Stimulated activated naive CD4-positive, alpha-beta T cell (primary cell): ENCODE measurements at places on chromosomes 1 and 21.

- no peak for DNase-seq
Measured at GRCh38 chr1:246771366-246771765, 47.2 kb downstream of the SCCPDH start.

GRCh38 chr21:30306884-30307283 is 13.2 kb downstream of the KRTAP26-1 start:
- no peak for DNase-seq

DNA sequence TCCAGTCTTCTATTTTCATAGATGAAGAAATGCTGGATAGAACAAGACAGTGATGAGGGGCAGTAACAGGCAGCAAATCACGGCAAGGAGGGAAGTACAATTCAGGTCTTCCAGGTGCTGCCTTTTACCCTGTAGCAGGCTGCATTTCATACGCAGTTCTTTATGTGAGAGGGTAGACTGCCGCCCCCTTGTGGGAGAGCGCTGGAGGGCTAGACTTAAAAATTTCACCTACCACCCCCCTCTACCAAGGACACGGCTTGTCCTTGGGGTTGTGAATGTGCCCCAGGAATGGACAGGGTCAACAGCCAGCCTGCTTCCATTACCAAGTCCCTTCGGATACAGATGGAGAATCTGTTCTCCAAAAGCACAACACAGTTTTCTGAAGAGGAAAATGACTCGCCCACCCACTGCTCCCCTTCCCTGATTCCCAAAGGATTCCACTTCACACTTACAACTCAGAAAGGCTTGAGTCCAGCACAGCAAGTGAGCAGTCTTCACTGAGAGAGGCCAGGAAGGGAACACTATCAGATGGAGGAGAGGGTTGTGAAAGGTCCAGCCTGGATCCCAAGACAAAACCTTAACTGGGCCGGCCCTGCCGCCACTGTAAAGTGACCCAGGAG is 7.4 kb downstream of the WDR77 start:
- DNase-seq = peak; percentile 45

DNA sequence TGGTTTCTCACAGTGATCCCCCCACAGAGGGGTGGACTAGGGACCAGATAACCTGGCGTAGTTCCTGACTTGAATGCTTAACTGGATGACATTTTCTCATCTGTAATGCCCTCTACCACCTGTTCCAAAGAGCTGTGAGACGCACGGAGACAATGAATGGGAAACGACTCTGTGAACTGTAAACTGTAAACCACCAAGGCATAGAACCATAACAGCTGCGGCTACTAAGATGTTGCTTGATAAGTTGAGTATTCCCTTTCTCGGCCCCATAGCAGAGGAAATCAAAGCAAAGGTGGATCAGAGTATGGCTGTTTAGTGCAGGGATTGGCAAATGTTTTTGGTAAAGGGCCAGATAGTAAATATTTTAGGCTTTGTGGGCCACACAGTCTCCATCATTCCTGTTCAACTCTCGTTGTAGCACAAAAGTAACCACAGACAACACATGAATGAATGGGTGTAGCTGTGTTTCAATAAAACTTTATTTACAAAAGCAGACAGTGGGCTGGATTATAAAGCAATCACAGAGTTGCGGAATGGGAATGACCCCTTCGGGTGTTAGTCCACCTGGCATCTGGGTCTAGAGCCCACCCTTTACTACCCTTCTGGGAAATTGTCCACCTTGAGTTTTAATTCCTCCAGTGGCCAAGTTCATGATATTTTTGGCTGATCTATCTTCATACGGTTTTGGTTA is 315.2 kb downstream of the RPS6KC1 start:
- no peak for DNase-seq

GRCh38 chr21:41783476-41784180 is 16.8 kb upstream of the RIPK4 start:
- no peak for DNase-seq

- no peak for DNase-seq
Measured at GRCh38 chr1:224430511-224431113, 4.0 kb downstream of the WDR26 start.

DNA sequence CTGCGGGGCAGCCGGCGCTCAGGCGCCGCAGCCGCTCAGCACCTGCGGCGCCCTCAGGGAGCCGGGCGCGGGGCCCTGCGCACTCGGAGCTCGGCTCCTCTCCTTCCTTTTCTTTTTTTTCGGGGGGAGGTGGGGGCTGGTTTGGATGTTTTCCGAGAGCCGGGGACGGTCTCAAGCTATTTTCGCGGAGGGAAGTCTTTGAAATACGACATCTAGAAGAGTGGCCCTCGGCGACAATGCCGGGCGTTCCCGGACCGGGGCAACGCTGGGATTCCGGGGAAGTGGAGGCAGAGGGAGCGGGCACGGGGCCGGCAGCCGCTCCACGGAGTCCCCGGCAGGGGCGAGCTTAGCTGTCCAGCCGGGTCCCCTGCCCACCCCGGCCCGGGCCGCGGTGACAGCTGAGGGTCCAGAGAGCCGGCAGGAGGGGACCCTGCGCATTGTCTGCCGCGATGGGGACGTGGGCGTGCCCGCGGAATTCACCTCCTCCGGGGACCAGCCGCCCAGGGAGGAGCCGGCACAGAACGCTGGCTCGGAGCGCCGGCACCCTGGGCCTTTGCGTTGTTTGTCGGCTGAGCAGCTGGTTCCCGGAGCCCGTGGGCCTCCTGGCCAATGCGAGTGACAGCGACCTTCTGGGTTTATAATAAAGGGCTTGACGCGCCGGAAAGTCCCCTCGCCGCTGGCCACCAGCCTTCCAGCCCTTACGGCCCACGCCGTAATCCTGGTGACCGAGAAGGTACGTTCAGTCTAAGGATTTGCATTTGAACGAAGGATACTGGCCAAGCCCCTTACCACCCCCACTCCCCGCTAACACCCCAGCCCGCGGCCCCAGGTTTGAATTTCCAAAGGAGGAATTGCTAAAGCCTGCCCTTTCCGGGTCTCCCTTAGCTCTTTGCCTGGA is 582 bp downstream of the SLC37A1 start:
- DNase-seq = peak; percentile 45

DNA sequence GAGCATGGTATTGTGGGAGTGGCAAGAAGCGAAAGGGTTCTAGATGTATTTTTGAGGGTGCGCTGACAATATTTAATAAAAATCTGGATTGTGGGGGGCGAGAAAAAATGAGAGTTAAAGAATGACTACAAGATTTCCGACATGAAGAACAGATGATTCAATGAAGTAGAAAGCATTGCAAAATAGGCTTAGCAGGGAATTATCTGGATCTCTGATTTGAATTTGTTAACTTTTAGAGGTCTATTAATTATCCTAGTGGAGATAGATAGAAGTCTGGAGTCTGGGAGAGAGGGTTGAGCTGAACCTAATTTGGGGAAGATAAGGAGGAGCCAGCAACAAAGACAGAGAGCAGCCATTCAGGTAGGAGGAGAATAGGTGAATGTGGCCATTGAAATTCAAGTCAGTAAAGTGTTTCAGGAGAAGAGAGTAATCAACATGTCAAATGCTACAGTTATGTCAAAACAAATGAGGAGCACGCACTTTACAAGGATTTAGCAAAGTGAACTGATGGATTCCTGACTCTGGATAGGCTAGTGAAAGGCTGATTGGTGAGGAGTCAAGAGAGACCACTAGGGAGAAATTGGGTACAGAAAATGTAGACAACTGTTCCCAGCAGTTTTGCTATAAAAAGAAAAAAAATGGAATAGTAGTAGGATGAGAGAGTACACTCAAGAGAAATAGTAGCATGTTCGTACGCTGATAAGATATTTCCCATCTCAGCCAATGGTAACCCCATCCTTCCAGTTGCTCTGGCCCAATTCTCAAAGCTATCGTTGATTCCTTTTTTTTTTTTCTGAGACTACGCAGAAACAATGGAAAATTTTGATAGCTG is 393.2 kb upstream of the CXADR start:
- no peak for DNase-seq

- no peak for DNase-seq
Measured at GRCh38 chr1:225592362-225593025, 60.4 kb downstream of the ENAH start.

GRCh38 chr1:232709386-232709785 is 79.5 kb upstream of the SIPA1L2 start:
- no peak for DNase-seq

- DNase-seq = no peak
Measured at GRCh38 chr1:234863551-234863971, 253.6 kb upstream of the IRF2BP2 start.

GRCh38 chr1:201408176-201408833 is 9.2 kb upstream of the LAD1 start:
- peak; percentile 36 for DNase-seq

- DNase-seq = no peak
Measured at GRCh38 chr1:102872097-102872496, 236.2 kb downstream of the COL11A1 start.

GRCh38 chr1:244273845-244274619 is 177.7 kb downstream of the ADSS2 start:
- no peak for DNase-seq

GRCh38 chr1:59716832-59717231 is 97.9 kb upstream of the HOOK1 start:
- no peak for DNase-seq

- DNase-seq = peak; percentile 27
Measured at GRCh38 chr1:150574260-150575071, 4.9 kb downstream of the MCL1 start.

- DNase-seq = no peak
Measured at GRCh38 chr1:212238552-212238951, 46.7 kb upstream of the PPP2R5A start.

- no peak for DNase-seq
Measured at GRCh38 chr1:90716243-90716551, 905 bp downstream of the BARHL2 start.

DNA sequence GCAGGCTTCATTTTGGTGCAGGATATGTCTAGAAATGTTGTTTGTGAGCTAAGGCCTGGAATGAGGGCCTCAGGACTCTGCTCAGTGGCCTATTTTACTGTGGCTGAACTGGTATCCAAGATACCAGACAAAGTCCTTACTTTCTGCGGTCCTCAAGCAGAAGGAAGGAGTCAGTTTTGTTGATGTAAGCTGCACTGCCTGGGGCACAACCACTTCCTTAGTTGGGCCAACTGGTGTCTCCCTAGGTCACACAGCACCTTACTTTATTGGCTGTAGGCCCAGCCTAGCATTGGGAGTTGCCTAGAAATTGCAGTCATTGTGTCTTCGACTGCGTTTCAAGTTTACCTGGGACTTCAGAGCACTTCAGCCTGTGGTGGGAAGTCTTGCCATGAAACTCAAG is 1322.7 kb downstream of the AMY1C start:
- DNase-seq = no peak

- no peak for DNase-seq
Measured at GRCh38 chr21:26844258-26845065, 747 bp downstream of the ADAMTS1 start.

DNA sequence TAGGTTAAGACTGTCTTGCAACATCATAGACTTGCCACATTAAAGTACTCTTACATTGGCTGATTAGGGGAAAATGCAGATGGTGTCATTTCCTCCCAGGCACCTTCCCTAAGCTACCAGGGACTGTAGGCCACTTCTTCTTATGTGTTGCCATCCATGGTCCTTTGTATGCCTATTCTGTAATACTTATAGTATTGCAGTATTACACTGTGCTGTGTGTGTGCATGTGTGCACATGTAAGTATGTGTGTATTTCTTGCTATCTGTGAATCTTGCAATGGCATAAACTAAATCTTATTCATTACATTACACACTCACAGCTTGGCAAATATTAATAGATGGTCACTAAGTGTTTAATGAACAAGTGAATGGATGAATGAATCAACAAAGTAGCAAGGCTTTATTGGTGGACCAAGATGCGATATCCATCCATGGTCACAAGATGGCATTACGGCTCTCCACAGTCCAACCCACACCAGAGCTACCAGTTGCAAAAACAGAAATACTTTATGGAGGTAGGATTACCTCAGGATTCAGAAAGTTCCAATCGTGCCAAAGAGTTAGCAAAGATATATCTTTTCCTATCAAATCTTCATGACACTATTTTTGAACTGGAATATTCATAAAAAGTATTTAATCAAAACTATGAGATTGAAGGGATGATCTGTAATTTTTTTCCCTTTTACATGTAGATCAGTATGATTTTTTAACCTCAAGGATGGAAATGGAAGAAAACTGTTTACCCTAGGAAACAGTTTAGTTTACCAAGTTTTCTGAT is 160.2 kb downstream of the DENND1B start:
- no peak for DNase-seq

DNA sequence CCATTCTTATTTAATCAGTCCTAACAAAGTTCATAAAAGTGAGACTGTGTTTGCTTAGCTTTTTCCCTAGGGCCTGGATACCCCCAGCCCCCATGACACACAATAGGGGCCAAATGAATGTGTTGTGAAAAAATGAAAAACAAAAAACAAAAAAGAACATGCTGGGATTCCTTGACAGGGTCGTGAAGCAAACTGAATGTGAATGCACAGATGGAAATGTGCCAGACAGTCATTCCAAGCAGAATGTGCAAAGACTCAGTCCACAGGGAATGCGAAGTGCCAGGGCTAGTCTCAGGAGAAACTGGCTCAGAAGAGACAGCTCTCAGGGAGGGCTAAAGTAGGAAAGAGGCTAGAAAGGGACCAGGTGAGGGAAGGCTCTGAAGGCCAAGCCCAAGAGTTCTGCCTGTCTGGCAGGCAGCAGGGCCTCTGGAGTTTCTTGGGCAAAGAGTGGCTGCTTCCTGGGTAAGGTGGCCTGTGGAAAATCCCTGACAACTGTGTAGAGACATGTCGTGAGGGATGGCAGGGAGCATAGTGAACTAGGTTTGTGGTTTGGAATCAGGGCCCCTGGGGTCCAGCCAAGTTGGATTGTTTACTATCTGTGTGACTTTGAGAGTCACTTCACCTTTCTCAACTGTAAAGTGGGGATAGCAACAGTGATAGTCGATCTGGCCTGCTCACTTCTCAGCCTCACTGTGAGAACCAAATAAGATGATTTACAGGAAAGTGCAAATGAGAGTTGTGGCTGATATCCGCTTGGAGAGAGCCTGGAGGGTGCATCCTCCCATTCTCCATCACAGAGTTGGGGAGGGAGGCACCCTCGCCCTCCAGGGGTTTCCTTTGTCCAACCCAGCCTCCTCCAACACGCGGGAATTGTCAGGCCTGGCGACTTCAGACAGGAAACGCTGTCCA is 1.2 kb upstream of the ADAM15 start:
- DNase-seq = no peak

GRCh38 chr21:44919111-44919912 is 1.4 kb downstream of the ITGB2 start:
- no peak for DNase-seq

DNA sequence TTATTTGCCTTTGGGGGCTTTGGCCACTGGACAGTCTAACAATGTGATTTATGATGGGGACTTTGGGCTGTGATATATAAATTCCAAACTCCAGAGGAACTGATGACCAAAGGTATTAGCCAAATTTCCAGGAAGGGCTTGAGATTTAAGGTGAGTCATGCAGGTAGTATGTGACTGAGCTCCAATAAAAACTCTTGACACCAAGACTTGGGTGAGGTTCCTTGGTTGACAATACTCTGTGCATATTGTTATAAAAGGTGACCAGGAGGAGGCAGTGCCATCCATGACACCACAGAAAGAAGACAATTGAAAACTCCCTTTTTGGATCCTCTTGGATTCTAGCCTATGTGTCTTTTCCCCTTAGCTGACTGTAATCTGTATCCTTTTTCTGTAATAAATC is 392.7 kb upstream of the LRRC7 start:
- DNase-seq = no peak
